LNCaP clone FGC (cell line): ENCODE measurements at places on chromosomes 5 and 9.

- DNase-seq: no peak
Observed at GRCh38 chr5:14663734-14664269, 716 bp upstream of the OTULIN start.

GRCh38 chr5:483434-484140 lies 40.6 kb downstream of the EXOC3 start:
- no peak for DNase-seq

DNA sequence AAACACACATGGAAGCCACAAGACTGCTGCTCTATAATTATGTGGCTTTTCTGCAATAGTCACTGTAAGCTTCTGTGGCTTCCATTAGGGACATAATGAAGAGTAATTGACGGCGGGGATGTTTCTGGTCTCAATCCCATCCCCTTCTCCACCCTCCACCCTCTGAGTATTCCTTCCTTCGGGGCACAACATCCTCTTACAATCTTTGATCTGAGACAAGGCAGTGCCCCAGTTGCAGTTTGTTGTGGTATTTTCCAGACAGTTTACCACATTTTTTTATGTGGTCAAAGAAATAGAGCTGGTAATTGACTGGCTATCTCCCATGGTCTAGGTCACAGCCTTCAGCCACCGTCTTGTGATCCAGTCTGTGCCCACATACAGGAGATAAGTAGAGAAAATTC lies 277.7 kb downstream of the NR2F1-AS1 start:
- no peak for DNase-seq

GRCh38 chr5:170423692-170424091 lies 34.5 kb upstream of the KCNMB1 start:
- no peak for DNase-seq

GRCh38 chr9:93255994-93256877 lies 72.3 kb downstream of the WNK2 start:
- no peak for DNase-seq

DNA sequence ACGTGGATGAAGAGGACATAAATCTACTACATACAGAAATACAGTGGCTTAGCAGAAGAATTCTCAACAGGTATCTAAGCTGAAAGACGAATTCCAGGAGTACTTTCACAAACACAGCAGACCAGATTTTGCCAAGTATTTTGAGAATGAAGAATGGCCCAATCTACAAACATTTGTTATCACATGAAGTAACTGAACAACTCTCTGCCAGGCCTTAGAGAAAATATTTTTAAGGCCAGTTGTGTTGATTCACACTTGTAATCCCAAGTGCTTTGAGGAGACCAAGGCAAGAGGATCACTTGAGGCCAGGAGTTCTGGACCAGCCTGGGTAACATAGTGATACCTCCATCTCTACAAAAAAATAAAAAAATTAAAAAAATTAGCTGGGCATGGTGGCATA lies 14.3 kb downstream of the AGTPBP1 start:
- no peak for DNase-seq

DNA sequence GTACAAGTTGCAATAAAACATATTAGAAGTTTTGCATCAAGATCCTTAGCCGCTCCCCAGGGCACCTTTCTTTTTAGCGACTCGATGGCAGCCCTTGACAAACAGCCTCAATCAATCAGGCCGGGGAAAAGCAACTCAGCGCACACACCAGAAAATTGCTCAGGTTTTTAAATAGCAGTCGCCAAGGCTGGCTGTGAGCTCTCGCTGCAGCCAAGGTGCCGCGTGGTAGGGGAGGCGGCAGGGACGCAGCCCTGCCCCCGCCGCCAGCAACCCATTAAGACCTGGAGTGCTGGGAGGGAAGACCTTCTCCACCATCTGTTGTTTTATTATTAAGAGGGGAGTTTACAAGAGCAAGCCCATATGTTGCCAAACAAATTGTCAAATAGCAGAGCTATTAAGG lies 22.6 kb downstream of the ASS1 start:
- no peak for DNase-seq

DNA sequence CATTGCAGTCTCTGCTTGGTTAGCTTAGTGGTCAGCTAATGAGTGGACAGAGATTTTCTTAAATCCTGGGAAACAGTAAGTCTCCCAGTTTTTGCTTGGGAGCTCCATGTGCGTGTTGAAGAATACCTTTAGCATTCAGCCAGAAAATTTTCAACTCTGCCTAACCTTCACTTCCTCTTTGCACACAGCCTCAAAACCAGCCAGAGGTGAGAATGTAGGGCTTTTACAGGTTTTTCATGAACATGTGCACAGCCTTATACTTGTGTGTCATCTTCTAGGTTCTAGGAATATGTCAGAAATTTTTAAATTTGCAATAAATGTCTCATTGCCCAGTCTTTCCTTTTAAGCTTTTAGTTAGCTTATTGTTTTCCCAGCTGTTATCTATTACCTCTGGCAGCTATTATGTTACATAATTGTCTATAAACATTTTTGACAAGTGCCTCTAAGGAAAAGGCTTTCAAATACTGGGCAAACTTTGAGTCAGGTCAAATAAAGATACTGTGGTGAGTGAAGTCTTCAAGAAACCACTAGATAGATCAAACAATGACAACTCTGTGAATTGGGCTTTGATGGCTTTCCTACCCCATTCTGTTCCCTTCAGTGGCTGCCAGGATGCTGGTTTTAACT lies 12.7 kb downstream of the ADGRV1 start:
- no peak for DNase-seq

- no peak for DNase-seq
Observed at GRCh38 chr5:143624465-143624864, 187.5 kb upstream of the HMHB1 start.

- DNase-seq: no peak
Observed at GRCh38 chr9:129561594-129562281, 59.2 kb downstream of the C9orf50 start.

DNA sequence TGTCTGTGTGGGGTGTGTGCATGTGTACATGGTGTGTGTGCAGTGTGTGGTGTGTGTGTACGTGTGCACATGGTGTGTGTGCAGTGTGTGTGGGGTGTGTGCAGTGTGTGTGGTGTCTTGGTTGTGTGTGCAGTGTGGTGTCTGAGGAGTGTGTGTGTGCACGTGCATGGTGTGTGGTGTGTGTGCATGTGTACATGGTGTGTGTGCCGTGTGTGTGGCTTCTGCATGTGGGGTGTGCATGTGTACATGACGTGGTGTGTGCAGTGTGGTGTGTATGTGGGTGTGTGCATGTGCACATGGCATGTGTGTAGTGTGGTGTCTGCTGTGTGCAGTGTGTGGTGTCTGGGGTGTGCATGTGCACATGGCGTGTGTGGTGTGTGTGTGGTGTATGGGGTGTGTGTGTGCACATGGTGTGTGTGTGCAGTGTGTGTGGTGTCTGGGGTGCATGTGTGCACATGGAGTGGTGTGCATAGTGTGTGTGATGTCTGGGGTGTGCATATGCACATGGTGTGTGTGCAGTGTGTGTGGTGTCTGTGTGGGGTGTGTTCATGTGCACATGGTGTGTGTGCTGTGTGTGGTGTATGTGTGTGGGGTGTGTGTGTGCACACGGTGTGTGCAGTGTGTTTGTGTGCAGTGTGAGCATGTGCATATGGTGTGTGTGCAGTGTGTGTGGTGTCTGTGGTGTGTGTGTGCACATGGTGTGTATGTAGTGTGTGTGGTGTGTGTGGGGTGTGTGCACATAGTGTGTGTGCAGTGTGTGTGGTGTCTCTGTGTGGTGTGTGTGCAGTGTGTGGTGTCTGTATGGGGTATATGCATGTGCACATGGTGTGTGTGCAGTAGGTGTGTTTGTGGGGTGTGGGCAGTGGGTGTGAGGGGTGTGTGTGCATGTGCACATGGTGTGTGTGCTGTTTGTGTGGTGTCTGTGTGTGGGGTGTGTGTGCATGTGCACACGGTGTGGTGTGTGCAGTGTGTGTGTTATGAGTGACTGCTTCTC lies 40.6 kb upstream of the ZNG1F start:
- peak; percentile 6 for DNase-seq

- no peak for DNase-seq
Observed at GRCh38 chr5:10702040-10702629, 58.9 kb downstream of the DAP start.

- no peak for DNase-seq
Observed at GRCh38 chr9:113513536-113513935, 50.0 kb downstream of the RGS3 start.

DNA sequence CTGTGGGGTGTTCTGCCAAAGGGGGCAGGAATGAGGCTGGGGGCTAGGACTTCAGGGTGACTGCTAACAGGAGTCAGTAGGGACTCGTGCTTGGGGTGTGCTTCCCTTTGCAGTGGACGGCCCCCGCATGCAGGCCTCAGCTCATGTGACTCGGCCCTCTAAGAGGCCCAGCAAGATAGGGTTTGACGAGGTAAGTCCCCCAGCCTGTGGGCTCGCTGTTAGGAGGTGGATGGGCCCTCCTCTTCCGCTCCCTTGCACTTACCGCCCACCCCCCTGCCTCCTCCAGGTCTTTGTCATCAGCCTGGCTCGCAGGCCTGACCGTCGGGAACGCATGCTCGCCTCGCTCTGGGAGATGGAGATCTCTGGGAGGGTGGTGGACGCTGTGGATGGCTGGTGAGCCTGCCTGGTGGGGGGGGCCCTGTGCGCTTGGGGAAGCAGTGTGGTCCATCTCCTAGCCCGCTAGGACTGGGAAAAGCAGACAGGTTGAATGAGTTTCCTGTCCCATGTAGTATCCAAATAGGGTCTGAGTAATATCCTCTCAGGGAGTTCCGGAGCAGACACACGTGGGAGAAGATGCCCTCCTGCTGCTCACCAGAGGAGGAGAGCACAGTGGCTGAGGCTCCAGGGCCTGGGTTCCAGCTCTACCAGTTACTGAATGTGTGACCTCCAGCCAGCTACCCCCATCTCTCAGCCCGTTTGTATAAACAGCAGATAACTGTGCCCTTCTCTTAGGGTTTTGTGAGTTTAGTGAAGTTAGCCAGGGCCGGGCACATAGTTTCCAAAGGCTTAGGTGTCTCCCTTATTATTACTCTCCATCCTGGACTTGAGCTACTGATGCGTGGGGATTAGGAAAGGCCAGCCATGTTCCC lies 8.2 kb downstream of the CERCAM start:
- no peak for DNase-seq

- no peak for DNase-seq
Observed at GRCh38 chr9:125644819-125645507, 62.0 kb downstream of the MAPKAP1 start.

GRCh38 chr5:179816796-179817469 lies 3.8 kb upstream of the SQSTM1 start:
- no peak for DNase-seq

- DNase-seq: no peak
Observed at GRCh38 chr5:76106149-76106548, 23.0 kb downstream of the SV2C start.

DNA sequence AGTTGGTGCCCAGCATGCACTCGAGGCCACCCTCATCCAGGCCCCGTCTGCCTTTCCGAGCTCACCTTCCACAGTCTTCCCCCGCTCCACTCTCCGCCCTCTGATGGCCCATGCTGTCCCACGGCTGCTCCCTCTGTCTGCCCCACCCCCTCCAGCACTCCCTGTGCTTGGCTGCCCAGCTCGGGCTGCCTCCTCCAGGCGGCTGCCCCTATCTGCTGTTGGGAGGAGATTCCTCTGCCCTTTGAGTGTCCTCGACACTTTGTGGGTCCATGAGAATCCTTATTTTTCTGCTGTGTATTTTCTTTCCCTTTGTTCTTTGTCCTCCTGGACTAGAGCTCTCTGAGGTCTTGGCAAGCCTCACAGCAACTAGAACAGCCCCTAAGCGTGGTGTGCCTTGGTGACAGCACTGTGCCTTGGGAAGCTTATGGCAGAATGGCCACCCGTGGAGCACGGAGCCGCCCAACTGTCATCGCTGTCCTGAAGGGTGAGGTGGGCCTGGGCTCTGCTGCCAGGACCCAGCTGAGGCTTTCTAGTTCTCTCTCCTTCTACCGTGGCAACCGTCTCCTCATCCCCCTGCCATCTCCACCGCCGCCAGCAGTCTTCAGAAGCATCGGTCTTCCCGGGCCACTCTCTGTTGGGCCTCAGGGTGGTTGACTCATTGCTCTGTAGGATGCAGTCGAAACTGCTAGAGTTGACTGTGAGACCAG lies 5.2 kb downstream of the NTMT1 start:
- DNase-seq: no peak

DNA sequence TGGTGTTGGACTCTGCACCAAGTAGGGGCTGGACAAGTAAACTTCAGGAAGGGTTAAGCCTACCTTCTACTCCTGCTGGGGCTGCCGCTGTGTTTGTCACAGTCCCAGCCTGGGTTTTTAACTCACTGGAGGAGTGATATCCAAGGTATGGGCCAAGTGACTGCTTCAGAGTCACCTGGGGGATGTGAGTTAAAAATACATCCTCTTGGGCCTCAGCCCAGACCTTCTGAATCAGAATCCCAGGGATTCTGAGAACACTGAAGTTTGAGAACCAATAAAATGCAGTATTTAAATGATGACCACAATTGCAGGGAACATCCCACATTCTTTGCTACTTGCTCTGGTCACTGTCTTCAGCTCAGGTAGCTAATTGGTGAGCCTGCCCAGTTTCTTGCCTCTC lies 95.1 kb upstream of the DNAH5 start:
- DNase-seq: no peak

DNA sequence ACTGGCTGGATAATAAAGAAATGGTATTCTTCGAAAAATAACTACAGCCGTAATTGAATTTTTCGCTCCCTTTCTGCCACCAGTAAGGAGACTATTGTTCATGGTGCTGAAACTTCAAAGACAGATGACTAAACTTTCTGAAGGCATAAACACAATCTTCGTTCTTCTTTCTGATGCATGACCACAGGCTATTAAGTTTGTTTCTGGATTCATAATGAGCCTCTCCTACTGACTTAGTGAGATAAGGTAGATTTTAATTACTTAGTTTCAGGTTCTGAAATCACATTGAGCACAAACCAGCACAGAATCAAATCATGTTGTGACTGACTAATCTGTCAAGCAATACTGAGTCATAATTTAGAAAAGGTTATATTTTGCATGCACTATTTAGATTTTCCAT lies 441.8 kb upstream of the CCNG1 start:
- DNase-seq: no peak

DNA sequence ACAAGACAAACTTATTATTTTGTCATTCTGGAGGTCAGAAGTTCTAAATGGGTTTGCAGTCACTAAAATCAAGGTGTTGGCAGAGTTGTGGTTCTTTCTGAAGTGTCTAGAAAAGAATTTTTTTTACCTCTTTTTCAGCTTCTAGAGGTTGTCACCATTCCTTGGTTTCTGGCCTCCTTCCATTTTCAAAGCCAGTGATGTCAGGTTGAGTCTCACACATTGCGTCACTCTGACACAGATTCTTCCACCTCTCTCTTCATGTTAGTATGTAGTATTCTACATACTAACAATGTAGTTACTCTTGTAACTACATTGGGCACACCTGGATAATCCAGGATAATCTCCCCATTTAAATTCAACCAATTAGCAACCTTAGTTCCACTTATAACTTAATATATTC lies 290.3 kb downstream of the RFX3 start:
- DNase-seq: no peak

DNA sequence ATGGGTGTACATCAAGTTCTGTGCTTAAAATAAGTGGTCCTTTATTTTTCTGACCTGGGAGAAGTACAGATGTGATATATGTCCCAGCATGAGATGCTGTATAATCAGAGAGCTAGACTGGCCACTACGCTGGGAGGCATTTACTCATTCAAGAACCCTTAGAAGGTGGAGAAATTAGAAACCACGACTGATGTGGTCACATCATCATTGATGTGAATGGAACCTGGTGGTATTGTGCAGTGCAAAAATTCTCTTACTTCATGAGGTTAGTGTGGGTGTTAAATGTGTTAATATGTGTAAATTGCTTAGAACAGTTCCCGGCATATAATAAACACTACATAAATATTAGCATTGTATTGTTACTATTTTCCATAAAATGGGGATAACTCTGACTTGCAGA lies 69.5 kb upstream of the CKMT2 start:
- DNase-seq: no peak
